ENCODE measurements at places on chromosomes 6 and 20.

GRCh38 chr6:89034586-89035251 lies 45.8 kb upstream of the PNRC1 start:
- peak; percentile 32 for DNase-seq

GRCh38 chr6:122798099-122798641 lies 9.1 kb downstream of the SMPDL3A start:
- no peak for DNase-seq

- no peak for DNase-seq
These were observed 58.9 kb downstream of the ERMARD start for GRCh38 chr6:169810066-169810989.

DNA sequence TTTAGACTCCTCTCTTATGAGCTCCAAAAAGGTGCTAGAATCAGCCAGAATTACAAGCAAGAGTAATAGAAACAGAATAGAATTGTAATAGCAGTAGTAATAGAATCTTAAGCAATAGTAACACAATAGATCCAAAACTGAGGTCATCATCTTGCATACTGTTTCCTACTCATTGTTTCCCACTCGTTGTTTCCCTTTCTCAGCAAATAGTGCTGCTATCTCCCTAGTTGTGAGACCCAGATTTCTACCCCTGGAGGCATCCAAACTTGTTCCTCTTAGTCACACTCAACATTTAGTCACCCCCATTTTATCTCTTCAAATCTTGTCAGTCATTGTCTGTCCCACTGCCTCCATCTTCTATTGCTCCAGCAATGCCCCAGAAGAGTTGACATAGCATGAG lies 356.9 kb upstream of the MARCKS start:
- no peak for DNase-seq

- no peak for DNase-seq
These were observed 25.8 kb downstream of the SAMD5 start for GRCh38 chr6:147534116-147534860.

GRCh38 chr6:33704215-33705066 lies 7.1 kb downstream of the UQCC2 start:
- DNase-seq = no peak

DNA sequence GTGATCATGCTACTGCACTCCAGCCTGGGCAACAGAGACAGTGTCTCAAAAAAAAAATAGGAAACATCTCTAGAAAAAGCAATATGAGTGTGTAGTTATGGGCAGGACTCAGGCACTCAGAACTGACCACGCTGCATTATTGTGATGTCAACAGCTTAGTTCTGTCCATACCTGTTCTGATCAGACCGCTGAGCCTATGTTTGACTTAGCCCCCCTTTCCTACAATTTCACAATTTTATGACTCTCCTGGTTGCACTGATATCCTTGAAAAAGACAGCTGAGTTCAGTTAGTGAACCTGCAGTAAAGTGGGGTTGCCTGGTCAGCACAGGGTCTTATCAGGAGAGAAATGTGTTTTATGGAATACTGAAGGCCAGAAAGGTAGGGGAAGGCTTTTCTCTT lies 37.8 kb upstream of the PRDM1 start:
- DNase-seq = no peak

Measured in CD4-positive, alpha-beta T cell treated with Interferon alpha-2 for 1 hour (primary cell).